ENCODE measurements at places on chromosomes 7 and 10. TPM values are rescaled to one million over a fixed set of nuclear protein-coding genes. Genes with fewer than 3 reads are reported as not detected.

Gene ZNF722
- not detected for polyA plus RNA-seq

Gene KCNIP2
- polyA plus RNA-seq: 8.1 TPM

Gene PIK3AP1
- polyA plus RNA-seq: 3.6 TPM

Gene DIP2C
- polyA plus RNA-seq: 19.7 TPM

Gene HTR7
- polyA plus RNA-seq: 0.15 TPM

Gene MORN4
- 16.6 TPM for polyA plus RNA-seq

Gene NUTM2A
- polyA plus RNA-seq: 3.3 TPM

Gene ABCC2
- 1.4 TPM for polyA plus RNA-seq

- peak; percentile 45 for DNase-seq
These were observed 5.9 kb downstream of the PGAM2 start for GRCh38 chr7:44059219-44060090.

DNA sequence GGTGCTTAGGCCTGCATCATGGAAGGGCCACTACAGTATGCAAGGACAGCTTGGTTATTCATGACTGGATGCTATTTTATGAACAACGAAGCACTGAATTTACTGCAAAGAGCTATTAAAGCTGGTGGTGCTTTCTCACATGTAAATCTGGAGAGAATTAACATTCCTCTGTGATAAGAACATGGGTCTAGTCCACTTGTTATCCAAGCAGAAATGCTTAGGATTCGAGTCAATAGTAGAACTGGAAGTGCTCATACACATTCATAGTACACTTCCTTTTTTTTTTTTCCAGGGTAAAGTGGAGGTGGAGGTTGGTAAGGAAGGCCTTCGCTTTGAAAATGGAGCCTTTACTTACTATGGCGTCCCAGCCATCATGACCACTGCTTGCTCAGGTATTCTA is 35.0 kb downstream of the CNNM1 start:
- no peak for DNase-seq

GRCh38 chr7:2954433-2954853 is 89.2 kb downstream of the CARD11 start:
- no peak for DNase-seq

DNA sequence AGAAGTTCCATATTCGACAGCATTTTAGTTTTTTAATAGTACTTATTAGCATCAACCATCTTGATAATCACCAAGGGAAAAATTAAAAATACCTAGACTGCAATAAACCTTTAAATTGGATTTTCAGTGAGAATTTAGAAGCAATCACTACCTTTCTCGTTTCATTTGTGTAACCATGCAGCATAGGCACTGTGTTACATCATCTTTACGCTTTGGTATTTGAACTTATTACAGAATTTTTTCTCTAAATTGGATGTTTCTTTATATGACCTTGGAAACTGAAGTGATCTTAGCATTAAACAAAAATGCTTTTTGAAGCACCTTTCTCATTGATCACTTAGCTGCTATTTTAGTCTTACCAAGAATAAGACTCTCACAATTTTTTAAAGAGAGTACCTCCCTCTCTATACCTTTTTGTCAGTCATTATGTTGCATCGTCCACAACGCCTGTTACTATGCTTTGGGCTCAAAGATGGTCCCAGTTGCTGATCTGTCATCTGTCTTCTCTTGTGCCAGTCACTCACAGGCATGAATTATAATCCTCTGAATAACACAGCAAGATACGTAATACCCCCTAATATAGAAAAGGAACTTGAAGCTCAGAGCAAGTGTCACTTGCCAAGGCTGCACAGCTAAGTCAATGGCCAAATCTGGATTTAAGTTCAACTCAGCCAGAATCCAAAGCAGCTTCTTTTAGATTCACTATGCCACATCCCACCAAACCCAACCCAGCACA is 19.6 kb upstream of the ASCC1 start:
- no peak for DNase-seq

GRCh38 chr10:124153023-124153826 is 59.8 kb upstream of the CHST15 start:
- peak; percentile 35 for DNase-seq

DNA sequence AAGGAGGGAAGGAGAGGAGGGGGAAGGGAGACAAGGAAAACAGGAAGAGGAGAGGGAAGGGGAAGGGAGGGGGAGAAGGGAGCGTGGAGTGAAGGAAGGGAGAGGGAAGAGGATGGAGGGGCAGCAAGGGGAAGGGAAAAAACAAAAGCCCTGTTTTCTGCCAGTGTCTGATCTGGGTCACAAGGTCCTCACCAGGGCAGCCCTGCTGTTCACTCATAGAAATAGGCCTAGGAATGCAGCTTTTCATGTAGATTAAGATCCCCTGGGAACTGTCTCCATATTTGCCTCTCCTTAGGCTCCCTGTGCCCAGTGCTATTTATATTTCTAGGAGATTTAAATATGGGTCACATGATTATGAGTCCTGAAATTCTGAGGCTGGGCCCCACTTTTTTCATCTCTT is 790.7 kb downstream of the TNS3 start:
- DNase-seq: no peak

- peak; percentile 4 for DNase-seq
These were observed 1.0 kb downstream of the OSBPL3 start for GRCh38 chr7:24978843-24979469.

- no peak for DNase-seq
These were observed 58.8 kb downstream of the ARL4A start for GRCh38 chr7:12746211-12746610.

DNA sequence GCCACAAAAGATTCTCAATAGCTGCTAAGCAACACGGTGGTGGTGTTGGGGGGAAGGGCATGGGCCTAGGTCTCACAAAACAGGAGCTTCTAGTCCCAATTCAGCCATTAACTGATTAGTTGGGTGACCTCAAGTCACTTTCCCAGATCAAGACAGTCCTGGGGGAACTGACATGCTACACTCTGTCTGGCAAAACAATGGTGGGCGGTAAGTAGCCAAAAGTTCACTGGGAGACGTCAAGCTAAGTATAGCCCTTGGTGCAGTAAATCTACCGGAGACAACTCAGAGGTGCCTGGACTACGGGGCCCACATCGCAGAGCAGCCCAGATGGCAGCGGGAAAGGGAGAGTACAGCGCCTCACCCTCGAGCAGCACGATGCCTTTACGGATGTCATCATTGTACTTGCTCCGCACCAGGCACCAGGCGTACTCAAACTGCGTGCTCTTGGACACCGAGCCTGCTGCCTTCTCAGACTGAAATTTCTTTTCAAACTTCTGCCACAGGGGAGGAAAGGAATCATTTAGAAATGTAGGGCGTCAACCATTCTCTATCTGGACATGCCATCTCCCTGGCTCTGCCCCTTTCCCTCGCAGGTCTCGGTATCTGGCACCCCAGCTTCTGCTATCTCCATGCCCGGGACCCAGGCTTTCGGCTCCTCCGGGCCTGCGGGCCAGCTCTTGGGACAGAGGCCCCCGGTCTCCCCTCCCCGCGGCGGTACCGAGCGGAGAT is 1.1 kb downstream of the FIS1 start:
- no peak for DNase-seq

GRCh38 chr7:115694424-115694823 is 336.1 kb downstream of the TFEC start:
- DNase-seq: no peak

Data from left lung (tissue), 14 donors.